ENCODE measurements at places on chromosomes 13 and 19.

GRCh38 chr13:39389013-39389412 is 214.0 kb downstream of the LHFPL6 start:
- no peak for DNase-seq

DNA sequence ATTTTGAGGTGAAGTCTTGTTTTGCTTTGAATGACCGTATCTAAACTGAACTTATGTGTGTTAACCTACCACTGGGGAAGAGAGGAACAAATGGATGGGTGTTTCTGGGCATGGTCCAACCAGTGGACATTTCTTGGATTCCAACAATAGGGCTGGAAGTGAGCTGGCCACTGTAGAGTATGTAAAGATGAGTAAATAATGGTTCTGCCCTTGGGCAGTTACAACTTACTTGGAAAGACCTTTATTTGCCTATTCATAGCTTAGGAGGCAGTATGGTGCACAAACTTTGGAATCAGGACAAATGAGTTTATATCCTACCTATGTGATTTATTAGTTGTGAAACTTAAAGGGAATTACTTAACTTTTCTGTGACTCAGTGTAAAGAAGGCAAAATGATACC is 429.5 kb downstream of the HS6ST3 start:
- no peak for DNase-seq

- DNase-seq, result no peak
Observed at GRCh38 chr13:73324842-73325722, 266.3 kb downstream of the KLF5 start.

DNA sequence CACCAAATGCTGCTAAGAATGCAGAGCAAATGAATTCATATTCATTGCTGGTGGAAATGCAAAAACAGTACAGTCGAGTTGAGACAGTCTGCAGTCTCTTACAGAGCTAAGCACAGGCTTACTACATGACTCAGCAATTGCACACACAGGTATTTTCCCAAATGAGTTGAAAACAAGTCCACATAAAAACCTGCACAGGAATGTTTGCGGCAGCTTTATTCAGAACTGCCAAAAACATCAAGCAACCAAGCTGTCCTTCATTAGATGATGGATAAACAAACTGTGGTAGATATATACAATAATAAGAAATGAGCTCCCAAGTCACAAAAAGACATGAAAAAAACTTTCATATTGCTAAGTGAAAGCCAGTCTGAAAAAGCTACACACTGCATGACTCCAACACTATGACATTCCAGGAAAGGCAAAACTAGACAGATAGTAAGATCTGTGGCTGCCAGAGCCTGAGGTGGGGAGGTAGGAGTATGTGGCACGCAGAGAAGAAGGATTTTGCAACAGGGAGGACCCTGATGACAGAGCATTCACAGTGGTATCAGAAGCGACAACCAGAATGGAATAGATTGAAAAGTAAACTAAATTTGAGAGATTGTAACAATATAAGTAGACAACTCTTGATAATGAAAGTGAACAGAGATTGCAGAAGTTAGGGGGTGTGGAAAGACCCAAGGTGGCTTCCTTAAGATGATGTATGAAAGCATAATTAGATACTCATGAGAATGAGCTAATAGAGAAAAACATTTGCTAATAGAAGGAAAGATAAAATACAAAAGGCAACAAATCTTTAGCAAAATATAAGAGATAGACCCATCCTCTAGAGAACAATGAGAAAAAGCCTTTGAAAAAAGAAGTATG is 52.7 kb downstream of the TSC22D1 start:
- peak; percentile 18 for DNase-seq

GRCh38 chr19:2550431-2551171 is 74.7 kb downstream of the GADD45B start:
- peak; percentile 55 for DNase-seq

- no peak for DNase-seq
Observed at GRCh38 chr19:51921949-51922348, 5.3 kb upstream of the ZNF613 start.

DNA sequence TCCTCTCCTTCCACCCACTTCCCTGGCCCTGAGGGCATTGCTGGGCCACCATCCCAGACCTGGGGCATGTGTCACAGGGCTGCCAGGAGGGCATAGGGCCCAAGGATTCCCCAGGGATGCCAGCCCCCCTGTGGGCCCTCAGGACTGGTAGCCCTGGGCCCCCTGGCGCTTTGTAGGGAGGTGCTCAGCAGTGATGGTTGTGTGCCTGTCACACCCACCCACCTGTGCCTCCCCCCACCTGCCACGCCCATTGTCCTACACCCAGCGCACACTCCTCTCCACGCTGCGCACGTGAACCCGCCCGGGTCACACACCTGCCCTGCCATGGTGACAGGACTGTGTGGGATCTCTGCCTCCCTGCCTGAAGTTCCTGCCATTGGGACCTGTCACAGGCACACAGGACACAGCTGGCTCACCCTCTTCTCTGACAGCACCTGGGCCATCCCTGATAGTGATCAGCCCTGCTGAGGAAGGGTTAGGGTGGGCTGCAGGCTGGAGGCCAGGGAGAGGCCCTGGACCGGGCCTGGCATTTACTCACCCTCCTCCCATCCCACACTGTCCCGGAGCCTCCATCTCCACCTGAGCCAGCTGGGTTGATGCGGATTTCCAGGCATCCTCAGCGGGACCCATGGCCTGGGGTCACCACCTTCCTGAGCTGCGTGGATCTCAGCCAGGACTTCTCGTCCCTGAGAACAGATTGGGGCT is 23.9 kb downstream of the WTIP start:
- no peak for DNase-seq

DNA sequence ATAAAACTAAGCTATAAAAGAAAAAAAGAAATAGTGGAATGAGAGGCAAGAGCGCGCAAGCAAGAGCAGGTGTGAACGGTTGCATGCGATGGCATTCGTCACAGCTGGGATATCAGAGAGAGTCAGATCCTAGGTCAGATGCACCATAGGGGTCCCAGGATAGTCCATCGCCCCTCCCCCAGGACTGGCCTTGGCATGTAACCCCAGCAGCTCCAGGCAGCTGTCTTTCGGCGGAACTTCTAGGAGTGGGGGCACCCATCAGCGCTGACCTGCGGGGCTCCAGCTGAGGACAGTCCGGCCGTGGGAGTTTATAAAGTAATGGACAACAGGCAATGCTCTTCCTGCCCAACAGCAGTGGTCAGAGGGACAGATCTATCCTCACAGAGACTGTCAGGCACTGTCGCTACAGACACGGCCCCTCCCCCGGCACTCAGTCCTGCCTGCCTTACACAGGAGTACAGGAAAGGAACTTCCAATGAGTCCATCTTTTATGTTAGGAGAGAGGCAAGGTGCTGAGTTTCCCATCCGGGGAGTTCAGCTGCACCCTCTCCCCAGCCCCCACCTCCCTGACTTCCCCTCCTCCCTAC is 1.4 kb downstream of the SIAH3 start:
- no peak for DNase-seq

GRCh38 chr13:44393391-44393790 is 19.8 kb downstream of the SERP2 start:
- no peak for DNase-seq

- peak; percentile 5 for DNase-seq
Observed at GRCh38 chr13:70310396-70311119, 202.3 kb upstream of the KLHL1 start.

DNA sequence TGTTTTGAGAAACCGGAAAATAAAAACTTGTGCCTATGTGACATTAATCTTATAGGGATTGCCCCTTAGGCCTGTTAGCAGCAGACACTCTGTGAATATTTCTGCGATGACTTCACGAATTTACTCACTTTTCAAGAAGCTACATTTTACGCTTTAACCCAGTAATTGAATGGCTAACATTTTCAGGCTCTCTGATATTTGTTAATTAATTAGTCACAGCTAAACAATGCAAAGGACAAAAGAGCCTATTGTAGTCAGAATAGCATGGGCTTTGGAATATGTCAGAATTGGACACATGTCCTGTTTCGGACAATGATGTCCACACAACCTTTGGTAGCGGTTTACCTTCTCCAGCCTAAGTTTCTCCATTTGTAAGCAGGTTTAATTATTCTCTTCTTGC is 506.6 kb downstream of the EFNB2 start:
- no peak for DNase-seq

GRCh38 chr19:28631961-28632360 is 581.0 kb downstream of the UQCRFS1 start:
- DNase-seq, result no peak

DNA sequence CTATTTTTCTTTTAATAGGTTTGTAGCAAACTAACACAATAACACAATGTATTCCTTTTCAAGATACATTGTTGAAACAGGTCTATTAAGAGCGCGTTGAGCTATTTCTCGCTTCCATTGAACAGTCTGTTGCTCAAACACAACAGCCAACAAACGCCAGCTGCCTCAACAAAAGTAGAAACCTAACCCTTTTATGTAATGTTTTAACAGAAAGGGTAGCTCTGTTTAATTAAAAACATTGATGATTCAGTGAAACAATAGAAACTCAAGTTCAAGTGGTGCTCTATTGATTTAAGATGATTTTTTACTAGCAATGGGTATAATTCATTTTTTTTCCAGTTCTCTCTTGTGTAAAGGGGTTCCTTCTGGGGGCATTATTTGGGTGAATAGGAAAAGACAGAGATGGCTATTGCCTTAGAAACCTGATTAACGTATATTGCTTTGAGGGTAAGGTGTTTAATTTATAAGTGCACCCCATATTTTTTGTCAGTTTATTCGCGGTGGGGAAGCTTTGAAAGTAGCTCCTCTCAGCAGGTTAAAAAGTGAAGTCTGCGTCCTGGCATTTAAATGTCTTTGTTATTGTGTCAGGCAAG is 14.9 kb downstream of the ZIC2 start:
- DNase-seq, result no peak

GRCh38 chr19:18401580-18402112 is 4.2 kb upstream of the LRRC25 start:
- peak; percentile 67 for DNase-seq

- DNase-seq, result no peak
Observed at GRCh38 chr19:29517412-29517811, 8.4 kb upstream of the VSTM2B start.

DNA sequence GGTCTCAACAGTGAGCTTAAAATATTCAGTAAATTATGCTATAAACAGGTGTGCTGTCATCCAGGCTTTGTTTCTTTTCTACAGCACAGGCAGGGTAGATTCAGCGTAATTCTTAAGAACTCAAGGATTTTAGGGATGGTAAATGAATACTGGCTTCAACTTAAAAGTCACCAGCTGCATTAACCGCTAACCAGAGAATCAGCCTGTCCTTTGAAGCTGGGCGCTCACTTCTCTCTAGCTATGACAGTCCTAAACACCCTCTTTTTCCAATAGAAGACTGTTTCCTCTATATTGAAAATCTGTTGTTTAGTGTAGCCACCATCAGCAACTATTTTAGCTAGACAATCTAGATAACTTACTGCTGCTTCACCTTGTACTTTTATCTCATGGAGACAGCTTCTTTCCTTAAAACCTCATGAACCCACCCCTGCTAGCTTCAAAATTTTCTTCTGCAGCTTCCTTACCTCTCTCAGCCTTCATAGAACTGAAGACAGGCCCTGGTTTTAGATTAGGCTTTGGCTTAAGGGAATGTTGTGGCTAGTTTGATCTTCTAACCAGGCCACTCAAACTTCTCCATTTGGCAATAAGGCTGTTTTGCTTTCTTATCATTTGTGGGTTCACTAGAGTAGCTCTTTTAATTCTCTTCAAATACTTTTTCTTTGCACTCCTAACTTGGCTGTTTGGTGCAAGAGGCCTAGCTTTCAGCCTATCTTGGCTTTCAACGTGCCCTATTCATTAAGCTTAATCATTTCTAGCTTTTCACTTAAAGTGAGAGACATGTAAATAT is 89.5 kb downstream of the USP12 start:
- DNase-seq, result no peak

DNA sequence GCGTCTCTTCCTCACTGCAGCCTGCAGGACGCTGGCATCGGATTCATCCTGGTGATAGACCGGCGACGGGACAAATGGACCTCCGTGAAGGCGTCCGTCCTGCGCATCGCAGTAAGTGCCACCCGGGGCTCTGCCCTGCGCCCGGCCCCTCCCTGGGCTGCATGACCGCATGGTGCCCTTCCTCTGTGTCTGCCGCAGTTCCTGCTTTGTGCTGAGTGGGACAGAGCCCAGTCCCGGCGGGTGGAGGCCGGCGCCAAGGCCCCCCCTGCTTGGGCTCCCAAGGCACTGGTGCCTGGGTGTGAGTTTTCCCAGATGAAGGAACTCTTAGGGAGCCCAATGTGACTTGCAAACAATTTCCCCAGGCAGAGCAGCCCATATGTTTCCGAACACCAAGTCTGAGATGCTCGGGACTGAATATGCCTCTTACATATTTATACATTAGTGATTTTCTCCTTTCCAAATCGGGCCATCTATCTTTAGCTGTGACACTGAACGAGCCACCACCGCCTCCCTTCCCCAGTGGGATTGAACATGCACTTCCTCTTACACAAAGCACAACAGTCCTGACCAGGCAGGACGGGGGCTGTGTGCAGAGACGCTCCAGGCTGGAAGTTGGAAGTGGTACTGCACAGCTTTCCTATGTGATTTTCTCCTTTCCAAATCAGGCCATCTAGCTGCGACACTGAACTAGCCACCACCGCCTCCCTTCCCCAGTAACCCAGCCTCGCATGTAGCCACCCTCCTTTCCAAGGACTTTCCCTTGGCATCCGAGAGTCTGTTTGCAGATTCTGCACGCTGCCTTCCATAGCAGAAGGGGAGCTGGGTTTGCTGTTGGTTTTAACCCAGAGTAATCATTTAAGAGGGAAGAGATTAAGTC is 60.1 kb upstream of the F7 start:
- no peak for DNase-seq

DNA sequence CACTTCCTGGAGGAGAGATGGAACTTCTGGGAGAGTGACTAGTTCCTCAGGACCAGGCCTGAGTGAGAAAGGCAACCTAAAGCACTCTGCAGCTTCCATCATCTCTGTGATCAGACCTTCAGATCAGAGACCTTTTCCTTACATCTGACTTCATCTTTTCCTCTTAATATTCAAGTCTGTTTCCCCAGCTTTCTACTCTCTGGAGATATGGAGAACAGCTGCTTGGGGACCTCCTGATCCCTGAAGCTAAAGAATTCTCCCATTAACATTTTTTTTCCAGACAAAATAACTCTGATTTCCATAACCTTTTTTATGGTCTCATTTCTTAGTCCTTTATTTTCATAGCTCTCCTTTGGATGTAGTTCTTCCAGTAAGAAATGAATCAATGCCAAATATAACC is 133.4 kb upstream of the FNDC3A start:
- no peak for DNase-seq

GRCh38 chr13:20924758-20925394 is 22.3 kb upstream of the XPO4 start:
- DNase-seq, result peak; percentile 63

GRCh38 chr19:43519436-43520088 is 7.4 kb downstream of the ETHE1 start:
- peak; percentile 87 for DNase-seq

DNA sequence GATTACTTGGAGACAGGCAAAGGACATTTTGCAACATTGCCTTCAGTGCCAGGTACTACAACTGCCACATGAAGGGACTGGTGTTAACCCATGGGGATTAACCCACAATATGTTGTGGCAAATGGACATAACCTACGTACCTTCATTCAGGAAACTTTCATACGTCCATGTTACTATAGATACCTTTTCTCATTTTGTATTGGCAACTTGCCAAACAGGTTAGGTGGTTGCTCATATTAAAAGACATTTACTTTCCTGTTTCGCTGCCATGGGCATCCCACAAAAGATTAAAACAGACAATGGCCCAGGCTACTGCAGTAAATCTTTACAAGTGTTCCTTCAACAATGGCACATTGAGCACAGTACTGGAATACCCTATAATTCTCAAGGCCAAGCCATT is 925.3 kb downstream of the SLITRK6 start:
- no peak for DNase-seq

GRCh38 chr19:29193155-29193554 is 19.8 kb downstream of the UQCRFS1 start:
- no peak for DNase-seq

GRCh38 chr19:850221-850978 is 1.7 kb upstream of the ELANE start:
- DNase-seq, result peak; percentile 94
